ENCODE measurements at places on chromosomes 11 and 22. TPM values are rescaled to one million over a fixed set of nuclear protein-coding genes. Genes with fewer than 3 reads are reported as not detected.

- no peak for DNase-seq
Observed at GRCh38 chr11:22688914-22689313, 22.5 kb downstream of the GAS2 start.

DNA sequence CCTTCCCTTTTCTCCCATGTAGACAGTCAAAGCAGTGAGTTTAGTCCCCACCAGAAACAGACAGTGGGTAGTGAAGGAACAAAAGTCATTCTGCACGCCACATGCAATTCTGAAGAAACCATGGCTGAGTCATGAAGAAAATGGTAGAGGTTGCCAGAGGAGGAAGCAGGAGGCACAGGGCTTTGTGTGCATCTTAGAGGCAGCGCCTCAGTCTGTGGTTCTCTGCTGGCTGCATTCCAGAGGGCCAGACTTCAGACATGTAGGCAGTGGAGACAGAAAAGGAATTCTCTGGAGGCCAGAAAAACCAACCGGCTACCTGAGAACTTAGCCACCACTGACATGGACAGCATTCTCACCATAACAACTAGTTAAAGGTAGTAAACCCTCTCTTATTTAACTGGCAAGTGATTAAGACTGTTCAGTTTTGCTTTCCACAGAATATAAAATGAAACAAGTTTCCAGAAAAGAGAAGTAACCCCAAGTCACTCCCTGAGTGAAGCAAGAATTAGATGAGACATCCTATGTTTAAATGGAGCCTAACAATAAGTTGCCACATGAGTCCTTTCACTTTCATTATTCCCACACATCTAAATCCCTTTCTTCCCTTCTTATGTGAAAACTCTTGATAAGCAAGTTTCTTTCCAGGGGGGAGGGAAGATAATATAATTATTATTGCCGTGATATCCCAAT, 556.1 kb downstream of the SOX6 start:
- DNase-seq: no peak

DNA sequence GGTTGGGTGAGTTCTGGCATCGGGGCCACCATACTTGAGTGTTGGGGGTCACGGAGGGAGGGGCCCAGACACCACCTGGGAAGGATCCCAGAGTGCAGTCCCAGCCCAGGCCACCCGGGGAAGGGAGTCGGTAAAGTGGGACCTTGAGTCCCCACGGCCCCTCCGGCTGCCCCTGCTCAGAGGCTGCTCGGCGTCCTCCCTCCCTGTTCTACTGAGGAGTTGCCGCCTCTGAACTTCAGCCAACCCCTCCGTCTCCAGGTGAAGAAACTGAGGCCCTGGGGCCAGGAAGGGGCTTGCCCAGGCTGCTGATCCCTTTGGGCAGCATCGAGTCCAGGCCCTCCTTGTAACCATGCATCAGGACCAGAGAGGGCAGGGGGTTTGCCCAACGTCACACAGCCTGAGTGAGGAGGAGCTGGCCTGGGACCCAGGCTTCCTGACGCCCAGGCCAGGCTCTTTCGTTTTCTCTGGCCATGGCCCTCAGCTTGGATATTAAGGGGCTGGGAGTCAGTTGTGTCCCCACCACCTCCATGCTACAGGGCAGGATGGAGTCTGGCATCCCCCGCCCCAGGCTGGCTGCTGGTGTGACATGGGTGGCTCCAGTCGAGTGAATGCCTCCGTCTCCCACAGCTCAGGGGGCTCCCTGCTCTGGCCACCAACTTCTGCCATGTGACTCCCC, 1.3 kb downstream of the PARVG start:
- no peak for DNase-seq

DEUP1 gene
- total RNA-seq: not detected

NLRP6 gene
- not detected for total RNA-seq
